ENCODE measurements at places on chromosomes 3 and 15.

DNA sequence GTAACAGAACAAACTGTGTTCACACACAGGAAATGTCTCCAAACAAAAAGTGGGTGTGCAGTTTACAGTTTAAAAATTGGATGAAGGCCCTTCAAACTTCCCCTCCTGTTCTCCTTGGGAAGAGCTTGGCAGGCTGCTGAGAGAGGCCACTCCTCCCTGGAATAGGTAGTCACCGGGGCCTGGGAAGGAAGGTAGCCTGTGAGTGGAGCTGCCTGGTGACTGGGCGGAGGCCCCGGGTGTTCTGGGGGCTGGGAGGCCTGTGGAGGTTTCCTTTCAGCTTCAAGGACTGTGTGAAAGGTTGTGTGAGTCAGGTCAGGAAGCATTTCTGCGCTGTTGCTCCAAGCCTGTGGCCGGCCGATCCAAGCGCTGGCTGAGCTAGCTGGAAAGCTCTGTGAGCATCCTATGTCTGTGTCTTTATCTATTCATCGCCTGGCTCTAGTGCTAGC, 14.1 kb downstream of the SLCO3A1 start:
- no peak for DNase-seq

DNA sequence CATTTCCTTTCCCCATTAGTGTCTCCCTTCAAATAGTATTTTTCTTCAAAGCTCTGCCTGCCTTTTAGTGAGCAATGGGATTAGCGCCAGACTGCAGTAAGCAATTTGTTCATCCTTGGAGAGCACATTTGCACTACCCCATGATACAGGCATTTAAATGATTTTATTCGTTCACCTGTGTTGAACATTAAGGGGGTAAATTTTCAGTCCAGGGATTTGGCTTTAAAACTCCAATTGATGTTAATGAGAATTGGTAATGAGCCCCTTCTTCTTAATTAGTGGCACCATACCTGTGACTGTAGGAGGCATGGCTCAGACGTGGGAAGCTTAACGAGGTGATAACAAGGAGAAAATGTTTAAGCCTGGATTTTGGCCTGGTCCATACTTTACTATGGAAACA, 161.4 kb upstream of the NANOGP8 start:
- DNase-seq = no peak

DNA sequence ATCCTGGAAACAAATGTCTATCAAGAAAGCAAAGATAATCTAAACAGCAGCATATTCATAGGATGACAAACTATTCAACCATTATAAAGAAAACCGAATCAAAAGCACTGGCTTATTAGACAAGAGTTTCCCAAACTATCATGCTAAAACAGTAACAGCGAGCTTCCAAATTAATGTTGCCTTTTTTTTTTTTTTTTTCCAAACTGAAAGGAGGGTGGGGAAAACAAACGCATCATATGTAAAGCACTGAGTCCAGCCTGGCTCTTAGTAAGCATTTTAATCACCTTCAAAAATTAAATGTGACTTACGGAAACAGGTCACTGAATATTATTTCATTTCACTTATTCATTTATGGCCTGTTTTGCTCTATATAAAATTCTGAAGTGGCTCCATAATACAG, 2.3 kb downstream of the TJP1 start:
- no peak for DNase-seq

GRCh38 chr3:42216302-42216701, 49.7 kb downstream of the CCK start:
- no peak for DNase-seq

DNA sequence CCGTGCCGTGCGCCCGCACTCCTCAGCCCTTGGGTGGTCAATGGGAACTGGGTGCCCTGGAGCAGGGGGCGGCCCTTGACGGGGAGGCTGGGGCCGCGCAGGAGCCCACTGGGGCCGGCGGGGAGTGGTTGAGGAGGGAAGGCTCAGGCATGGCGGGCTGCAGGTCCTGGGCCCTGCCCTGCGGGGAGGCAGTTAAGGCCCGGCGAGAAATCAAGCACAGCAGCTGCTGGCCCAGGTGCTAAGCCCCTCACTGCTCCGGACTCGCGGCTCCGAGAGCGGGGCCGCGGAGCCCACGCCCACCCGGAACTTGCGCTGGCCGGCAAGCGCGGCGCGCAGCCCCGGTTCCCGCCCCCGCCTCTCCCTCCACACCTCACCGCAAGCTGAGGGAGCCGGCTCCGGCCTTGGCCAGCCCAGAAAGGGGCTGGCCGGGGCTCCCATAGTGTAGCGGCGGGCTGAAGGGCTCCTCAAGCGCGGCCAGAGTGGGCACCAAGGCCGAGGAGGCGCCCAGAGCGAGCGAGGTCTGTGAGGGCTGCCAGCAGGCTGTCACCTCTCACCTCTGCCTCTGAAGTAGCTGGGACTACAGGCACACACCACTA, 7.8 kb downstream of the GP9 start:
- no peak for DNase-seq

GRCh38 chr3:12832350-12833221, 8.8 kb downstream of the RPL32 start:
- DNase-seq = no peak
